ENCODE measurements at places on chromosomes 6 and 20.

- no peak for DNase-seq
Observed at GRCh38 chr20:63664861-63665594, 6.9 kb downstream of the RTEL1 start.

DNA sequence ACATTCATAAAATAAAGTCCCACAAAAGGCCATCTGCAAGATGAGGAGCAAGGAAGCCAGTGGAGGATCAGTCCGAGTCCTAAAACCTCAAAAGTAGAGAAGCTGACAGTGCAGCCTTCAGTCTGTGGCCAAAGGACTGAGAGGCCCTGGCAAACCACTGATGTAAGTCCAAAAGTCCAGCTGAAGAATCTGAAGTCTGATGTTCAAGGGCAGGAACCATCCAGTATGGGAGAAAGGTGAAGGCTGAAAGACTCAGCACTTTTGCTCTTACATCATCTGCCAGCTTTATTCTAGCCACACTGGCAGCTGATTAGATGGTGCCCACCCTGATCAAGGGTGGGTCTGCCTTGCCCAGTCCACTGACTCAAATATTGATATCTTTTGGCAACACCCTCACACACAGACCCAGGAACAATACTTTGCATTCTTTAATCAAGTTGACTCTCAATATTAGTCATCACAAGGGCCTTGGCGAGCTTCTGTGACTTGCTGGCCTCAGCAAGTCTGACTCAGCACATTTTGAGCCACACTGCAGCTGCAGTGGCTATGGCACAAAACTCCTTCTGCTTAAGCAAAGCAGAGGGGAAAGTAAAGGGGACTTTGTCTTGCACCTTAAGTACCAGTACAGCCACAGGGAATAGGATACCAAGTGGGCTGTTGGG lies 1370.3 kb upstream of the CITED2 start:
- DNase-seq, result no peak

- no peak for DNase-seq
Observed at GRCh38 chr6:141212296-141212695, 920.4 kb upstream of the GJE1 start.

DNA sequence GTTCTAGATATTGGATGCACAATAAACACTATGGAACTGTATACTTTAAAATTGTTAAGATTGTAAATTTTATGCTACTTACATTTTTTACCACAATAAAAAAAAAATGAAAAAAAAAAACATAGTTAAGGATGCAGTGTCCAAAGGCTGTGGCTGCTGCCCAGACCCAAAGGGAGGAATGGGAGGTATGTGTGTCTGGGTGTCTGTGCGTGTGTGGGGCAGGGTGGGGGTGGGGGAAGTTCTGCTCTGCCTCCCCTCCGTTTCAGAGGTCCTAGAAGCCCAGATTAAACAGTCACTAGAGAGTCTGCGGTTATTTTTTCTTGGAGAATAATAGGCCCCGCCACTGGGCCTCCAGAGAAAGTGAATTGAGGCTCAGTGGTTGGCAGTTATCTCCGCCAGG lies 136.4 kb upstream of the ARMC2 start:
- DNase-seq, result no peak

- DNase-seq, result no peak
Observed at GRCh38 chr20:14691994-14692393, 354.6 kb upstream of the FLRT3 start.

DNA sequence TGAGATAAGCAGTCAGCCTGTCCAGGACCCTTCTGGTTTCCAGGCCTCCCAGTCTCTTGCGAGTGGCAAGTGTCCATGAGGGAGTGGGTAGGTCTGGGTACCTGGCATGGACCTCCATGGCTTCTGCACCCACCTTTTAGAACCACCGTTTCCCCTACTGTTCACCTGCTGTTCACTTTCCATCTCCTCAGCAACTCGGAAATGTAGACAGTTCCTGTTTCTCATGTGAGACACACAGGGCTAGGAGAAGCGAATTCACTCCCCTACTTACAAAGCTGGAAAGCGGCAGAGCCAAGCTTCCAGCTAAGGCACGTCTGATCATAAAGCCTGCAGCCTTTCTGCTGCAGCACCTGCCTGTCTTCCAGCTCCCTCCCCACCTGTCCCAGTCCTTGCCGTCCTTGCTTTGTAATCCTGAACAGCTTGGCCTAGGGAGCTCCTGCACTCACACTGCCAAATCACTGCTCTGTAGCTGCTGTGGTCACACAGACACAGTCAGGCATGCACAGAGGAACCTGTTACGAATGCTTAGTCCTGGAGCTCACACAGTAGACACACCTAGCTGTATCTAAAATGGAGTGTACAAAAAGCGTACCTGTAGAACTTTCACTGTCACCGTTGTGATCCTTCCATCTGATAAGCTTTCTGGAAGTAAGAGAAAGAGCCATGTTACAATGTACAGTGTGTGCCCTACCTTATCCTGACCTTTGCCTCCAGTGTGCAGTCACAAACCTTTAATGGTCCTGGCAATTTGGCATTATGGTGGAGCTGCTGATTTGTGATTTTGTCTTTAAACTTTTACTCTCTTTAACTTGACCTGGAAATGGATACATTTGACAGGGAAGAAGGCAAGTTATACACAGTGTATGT lies 294.1 kb downstream of the NRN1 start:
- DNase-seq, result no peak

- no peak for DNase-seq
Observed at GRCh38 chr6:150739711-150740349, 125.7 kb upstream of the MTHFD1L start.

DNA sequence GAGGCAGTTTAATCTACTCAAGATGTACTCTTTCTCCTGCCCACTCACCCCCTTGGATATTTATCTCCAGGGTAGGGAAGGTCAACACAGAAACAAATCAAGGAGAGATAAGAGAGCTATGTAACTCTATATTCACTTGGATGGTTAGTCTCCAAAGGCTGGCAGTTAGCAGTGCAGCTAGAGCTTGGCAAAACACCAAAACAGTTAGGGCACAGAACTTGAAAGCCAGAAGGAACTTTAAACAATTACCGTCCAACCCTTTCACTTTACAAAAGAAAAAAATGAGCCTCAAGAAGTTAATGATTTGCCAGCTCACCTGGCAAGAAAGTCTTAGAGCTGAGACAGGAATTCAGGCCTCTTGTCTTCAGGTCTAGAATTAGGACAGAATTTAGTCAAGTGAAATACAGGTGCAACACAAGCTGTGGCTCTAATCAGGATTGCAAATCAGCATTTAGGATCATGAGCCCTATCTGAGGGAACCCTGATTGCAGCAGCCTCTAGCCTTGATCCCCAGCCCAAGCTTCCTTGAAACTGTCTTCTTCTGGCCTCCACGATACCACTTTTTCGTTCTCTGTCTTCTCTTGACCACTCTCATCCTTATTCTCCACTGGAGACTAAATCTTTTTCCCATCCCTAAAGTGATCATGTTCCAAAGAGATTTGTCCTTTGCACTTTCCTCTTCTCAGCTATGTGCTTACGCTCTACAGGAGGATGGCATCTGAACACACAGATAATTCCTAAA lies 14.9 kb downstream of the NEDD9 start:
- DNase-seq, result no peak

DNA sequence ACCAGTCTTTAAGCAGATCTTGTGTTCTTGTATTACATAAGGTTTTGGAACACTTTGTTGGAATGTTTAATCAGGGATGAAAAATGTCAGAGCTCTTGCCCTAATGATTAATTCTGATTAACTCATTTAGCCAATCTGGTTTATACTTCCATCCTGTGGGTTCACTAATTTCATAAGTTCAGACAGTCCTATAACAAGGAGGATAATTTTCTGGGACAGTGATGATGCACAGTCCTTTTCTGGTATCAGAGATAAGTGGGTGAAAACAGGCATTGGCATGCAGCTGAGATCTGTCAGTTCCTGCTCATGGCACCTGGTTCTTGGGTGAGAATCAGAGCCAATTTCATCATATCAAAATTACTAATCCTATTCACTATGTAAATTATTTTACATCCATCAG lies 125.0 kb upstream of the LAMA2 start:
- no peak for DNase-seq
